ENCODE measurements at places on chromosomes 12 and 14.

DNA sequence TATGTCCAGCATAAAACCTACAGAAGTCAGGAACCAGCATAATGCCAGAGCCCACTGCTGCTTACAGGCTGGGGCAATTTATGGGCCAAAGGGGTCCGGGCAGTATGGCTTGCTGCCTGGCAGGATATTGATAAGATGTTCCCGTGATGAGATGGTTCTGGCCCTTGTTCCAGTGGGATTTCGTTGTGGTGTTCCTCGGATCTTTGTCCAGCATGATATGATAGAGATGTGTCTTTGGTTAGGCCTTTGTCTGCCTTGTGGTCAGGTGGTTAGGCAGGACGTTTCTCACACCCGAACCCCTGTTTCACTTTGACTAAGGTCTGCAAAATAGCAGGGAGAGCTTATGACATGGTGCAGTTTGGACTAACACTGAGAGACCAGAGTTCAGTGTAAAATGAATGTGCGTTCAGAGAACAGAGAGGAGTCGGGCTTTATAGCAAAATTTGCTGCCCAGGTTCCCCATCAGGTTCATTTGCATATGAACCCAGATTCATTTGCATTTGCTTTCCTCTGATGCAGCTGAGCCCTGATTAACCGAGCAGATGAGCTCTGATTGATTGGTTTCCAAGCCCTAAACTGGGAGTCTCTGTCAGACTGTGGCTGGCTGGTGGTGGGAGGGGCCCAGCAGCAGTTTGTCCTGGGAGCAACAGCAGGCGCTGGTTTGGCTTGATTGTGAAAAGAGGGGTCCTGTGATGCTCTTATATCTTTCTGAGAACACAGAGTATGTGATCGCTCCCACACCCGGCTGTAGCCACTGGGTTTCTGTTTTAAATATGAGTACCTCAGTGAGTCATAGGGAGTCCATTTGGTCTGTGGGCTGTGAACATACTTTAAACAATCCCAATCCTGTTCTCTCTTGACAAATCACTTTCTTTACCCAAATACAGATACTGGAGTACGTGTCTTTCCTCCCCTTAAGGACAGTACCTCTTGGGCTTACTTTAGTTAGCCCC is 156.3 kb upstream of the PZP start:
- DNase-seq = peak; percentile 34

GRCh38 chr12:1778911-1779310 is 41.5 kb upstream of the LRTM2 start:
- DNase-seq = no peak

DNA sequence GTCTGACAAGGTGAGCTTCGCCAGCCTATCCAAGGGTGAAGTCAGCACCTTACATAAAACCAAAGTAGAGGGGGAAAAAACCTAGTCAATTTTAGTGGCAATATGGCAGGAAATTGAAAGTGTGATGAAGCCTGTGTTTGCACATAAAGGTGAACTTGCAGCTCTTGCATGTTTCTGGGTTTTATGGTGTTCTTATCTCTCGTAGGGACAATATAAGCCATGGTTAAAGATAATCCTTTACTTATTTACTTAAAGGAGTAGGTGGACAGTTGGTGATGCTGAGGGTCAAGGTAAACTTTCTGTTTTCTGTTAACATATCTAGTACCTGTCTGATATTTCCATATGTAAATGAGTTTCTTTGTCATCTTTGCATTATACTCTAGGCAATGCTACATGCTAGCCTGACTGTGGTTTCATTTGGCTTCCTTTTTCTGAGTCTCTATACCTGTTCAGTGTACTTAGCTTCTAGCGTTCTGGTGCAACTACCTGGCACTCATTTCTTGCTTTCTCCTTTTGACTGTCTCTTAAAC is 32.8 kb downstream of the CCDC91 start:
- DNase-seq = no peak

GRCh38 chr12:107544937-107545336 is 140.7 kb upstream of the PWP1 start:
- peak; percentile 40 for DNase-seq

DNA sequence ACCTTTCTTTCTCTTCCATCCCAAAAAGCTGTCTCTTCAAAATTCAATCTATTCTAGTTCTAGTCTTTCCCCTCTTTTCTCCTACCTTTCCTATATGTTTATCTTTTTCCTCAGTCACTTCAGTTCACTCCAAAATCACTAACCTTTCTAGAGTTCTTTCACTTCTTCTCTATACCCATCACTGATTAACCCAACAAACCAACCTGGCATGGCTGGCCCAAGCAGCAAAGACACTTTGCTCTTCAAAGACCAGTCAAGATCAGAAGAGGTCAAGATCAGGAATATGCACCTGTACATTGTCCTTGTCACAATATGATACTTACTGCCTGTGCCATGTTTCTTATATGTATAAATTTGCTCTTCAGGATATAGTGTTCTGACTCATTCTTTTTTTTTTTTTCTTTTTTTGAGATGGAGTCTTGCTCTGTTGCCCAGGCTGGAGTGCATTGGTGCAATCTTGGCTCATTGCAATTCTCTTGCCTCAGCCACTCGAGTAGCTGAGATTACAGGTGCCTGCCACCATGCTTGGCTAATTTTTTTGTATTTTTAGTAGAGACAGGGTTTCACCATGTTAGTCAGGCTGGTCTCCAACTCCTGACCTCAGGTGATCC is 112.9 kb downstream of the C12orf42 start:
- no peak for DNase-seq

DNA sequence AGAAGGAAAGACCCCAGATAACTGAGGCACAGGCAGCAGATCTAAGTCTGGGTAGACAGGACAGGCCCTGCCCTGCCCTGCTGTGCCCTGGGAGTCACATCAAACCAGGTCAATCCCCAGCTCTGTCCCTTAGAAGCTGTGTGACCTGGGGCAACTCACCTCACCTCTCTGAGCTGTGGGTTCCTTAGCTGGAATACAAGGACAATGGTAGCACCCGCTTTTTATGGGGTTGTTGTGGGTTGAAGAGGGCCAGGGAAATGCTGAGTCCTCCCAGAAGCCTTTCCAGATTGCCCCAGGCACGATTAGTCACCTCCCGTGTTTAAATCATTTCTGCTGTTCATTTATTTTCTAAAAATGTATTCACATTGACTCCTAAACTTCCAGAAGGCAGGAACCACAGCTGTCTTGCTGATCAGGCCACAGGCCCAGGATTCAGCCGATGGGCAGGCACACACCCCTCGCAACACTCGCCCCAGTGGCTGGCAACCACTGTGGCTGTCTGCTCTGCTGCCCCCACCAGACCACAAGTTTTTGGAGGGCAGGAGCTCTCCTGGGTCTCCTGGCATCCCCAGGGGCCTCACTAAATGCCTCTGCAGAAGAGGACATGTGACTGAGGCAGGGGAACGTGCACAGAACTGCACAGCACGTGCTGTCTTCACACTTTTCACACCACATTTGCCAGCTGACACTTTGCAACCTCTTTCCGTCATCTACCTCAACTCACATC is 3.0 kb downstream of the SELPLG start:
- DNase-seq = peak; percentile 19

GRCh38 chr14:61470961-61471293 is 149.5 kb downstream of the PRKCH start:
- DNase-seq = no peak

DNA sequence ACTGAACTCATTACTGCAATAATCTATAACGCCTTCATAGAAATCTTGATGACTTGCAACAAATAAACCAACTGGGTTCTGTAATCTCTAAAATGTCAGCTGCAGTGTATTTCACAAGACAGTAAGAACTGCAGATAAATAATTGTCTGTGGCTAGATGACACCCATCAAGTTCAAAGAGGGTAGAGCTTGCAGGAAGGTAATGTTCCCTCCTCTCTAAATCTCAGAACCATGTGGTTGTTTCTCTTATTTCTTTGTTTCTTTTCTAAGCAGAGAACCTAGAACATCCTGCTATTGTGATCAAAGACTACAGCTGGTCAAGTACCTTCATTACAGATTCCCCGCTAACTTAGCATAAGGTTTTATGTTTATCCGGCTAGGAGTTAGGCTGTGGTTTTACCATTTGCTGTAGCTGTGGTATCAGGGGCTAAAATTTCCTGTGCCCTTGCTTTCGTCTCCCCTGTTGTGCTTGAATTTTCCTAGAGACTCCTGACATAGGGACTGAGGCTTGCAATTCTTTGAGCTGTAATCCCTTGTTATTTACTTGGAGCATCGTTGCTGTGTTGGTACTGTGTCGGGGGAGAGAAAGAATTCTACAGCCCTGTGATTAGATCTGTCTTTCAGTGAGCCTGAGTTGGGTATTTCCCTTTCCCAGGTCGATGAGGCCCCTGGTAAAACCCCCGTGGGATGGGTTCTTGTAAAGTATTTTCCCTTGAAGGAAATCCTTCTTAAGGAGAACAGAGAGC is 253.1 kb upstream of the BTG1 start:
- DNase-seq = no peak

- no peak for DNase-seq
Measured at GRCh38 chr12:120870415-120870814, 33.7 kb downstream of the SPPL3 start.

- DNase-seq = no peak
Measured at GRCh38 chr14:95490727-95491451, 25.6 kb downstream of the SYNE3 start.

GRCh38 chr12:126430921-126431320 is 1365.7 kb downstream of the AACS start:
- no peak for DNase-seq

GRCh38 chr14:103186241-103186822 is 63.1 kb downstream of the TNFAIP2 start:
- peak; percentile 38 for DNase-seq
